ENCODE measurements at places on chromosomes 3 and 15.

DNA sequence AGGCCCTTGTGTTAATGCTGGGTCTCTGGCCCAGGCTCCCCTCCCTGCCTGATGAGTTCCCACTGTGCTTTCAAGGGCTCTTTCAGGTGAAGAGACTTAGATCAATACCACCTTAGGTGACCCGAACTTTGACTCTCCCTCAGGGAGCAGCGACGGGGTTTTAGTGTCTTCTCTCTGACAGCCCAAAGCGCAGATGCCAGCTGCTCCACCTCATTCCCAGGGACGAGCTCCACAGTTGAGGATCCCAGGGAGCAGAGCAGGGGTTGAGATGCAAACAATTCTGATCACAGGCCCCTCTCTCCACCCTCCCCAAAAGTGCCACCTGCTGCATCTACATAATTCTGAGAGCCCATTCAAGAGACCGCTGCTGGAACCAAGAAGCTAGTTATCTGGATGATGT is 265.1 kb downstream of the TJP1 start:
- DNase-seq, result no peak

- DNase-seq, result no peak
Observed at GRCh38 chr3:10857235-10857634, 41.2 kb downstream of the SLC6A11 start.

- DNase-seq, result no peak
Observed at GRCh38 chr15:34855893-34856292, 60.5 kb upstream of the ACTC1 start.

- DNase-seq, result no peak
Observed at GRCh38 chr3:71692139-71692538, 33.1 kb downstream of the EIF4E3 start.

GRCh38 chr15:97759363-97759762 is 201.1 kb upstream of the ARRDC4 start:
- DNase-seq, result no peak

GRCh38 chr3:124076235-124076634 is 84.3 kb upstream of the ROPN1 start:
- no peak for DNase-seq

DNA sequence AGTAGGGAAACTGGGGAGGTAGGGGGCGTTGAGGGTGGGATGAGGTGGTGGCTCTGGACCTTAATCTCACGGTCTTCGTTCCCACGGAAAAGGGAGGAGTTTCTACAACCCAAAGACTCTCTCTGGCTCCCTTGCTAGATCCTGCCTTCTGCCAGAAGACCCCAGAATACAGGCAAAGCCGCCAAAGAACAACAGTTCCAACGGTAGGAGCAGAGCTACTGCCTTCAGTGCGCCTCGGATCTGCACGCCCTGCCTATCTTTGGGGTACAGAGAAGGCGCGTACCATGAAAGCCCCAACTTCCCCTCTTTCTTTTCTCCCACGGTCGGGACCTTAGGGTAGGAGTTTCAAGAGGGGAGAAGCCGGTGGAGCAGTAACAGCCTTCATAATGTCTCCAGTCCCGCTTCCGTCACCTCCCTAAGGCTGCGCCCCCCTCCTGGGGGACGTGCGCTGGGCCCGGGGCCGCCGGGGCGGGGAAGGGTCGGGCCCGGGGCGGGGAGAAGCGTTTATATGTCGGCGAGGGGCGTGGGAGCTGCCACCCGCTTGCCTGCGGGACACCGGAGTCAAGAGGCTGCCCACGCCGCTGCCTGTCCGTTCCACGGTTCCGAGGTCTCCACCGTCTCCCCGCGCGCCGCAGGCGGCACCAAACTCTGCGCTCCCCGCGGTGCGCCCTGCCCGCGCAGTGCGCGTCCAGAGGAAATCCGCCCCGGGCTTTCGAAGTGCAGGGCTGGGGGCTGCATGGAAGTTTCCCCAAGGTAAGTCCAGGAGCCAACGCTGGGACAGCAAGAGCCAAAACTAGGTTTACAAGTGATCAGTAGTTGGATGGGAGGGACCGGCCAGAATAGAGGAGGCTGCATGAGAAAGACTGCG is at the start of gene COL6A6:
COL6A6 (plus strand) TSS at position 533 of the 868 bp plus-strand sequence. CDS start 43,188 bp downstream, outside the sequence.
- DNase-seq, result no peak

DNA sequence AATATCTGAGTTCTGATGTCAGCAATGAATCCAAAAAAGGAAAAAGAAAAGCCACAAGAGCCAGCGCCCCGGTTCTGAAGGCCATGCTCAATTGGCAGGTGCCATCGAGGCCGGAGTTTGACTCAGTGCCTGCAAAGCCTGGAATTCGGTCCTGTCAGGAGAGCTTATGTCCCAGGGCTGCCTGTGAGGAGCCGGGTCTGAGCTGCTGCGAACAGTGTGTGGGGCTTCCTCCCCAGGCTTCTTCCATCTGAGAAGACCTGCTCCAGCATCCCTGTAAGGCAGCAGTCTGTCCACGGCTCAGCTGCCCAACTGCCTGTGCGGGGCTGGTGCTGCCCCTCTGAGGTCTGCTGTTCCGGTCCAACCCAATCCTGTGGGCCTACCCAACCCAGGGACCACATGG is 46.1 kb downstream of the ROPN1B start:
- DNase-seq, result no peak

DNA sequence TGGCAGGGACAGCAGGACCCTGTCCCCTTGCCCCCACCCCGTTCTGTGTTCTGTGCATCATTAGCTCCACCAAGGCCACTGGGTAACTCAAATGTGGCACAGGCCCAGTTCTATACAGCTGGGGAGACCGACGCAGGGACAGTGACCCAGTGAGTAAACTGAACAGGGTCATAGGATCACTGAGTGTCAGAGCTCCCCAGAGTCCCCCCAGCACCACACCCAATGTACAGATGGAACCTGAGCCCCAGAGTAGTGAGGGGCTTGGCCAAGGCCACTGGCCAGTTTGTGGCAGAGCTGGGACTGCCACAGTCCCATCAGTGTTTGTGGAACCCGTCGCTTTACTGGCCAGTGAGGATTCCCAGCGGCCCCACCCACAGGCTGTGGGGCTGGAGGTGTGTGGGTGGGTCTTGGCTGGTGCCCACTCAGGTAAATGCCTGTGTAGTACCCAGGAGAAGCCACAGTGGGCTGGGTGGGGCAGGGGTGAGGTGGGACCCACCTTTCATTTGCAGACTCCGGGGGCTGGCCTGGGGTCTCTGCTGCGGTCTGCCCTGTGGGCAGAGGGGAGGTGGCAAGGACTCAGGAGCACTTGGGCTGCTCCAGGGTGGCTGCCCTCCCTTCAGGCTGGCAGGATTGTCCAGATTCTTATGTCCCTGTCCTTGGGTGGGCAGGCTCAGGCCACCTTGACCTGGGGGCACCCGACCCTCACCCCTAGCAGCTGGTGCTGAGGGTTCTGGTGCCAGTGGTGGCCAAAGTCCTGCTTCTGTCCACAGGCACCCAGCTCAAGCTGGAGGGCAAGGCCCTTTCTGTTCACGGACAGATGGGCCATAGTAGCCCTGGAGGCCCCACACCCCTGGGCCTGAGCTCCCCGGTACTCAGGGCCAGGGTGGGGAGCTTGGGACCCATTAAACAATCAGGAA is 11.6 kb upstream of the CLK3 start:
- DNase-seq, result no peak

GRCh38 chr3:71055257-71056001 is 528.1 kb downstream of the FOXP1 start:
- DNase-seq, result no peak

- DNase-seq, result no peak
Observed at GRCh38 chr15:22839046-22839695, 705 bp downstream of the NIPA2 start.

DNA sequence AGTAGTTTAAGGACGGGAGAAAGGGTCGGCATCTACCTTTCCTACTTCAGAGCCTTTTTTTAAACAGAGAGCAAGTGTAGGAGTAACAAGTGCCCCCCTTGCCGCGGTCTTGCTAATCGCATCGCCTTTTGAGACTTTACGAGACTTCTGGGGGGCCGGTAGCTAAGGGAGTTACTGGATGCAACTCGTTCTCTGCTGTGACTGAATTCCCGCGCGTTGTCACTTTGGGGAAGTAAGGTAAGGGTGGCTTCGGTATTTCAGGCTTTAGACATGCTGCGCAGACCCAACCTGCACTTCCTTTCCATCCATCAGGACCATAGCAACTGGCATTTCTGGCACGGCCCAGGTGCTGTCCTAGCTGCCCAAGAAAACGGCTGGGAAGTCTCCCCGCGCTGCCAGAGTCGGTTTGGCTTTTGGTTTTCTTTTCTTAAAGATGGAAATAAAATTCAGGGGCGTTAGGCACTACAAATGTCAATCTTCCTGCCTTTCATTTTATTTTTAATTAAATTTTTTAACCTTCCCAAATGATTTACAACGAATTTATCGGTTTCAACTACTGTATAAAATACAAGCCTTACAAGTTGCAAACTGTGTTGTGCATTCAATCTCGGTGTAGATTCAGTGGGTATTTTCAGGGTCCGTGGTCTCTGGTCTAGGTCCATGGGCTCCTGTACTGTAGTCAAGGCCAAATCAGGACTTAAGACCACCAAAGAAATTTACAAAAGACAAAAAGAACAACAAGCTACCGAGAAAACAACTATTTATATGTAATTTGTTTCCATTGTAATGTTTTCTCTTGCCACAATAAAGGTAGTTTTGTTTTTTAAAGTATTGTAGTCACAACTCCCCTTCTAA is 3.5 kb downstream of the MECOM start:
- DNase-seq, result no peak

DNA sequence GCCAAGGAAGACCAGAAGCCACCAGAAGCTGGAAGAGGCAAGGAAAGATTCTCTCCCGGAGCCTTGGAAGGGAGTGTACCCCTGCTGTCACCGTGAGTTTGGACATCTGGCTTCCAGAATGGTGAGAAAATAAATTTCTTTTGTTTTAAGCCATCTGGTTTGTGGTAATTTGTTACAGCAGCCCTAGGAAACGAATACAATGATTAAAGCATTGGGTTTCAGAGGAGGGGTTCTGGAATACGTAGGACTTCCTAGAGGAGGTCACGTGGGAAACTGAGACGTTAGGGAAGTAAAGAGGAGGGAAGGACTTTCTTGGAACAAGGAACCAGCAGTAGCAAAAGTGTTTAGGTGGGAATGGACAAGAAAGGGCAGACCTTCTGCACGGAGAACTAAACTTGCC is 377.7 kb downstream of the IL20RB start:
- no peak for DNase-seq

DNA sequence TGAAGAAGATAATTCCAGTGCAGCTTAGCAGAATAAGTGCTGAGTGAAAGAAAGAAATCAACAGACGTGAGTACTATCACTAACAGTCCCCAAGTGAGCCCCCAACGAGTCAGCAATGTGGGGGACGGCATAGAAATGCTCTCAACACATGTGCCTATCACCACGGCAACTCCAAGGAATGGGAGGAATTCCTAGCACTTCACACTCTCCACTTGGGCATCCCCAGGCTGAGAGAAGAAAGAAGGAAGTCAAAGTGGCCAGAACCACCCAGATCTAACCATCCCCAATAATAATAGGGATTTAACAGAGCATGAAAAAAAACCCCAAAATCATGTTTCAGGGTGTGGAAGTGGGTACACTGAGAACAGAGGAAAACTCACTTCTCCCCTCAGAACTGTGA is 29.3 kb upstream of the CPNE4 start:
- DNase-seq, result no peak

GRCh38 chr3:20245781-20246180 is 59.8 kb upstream of the SGO1 start:
- DNase-seq, result no peak

DNA sequence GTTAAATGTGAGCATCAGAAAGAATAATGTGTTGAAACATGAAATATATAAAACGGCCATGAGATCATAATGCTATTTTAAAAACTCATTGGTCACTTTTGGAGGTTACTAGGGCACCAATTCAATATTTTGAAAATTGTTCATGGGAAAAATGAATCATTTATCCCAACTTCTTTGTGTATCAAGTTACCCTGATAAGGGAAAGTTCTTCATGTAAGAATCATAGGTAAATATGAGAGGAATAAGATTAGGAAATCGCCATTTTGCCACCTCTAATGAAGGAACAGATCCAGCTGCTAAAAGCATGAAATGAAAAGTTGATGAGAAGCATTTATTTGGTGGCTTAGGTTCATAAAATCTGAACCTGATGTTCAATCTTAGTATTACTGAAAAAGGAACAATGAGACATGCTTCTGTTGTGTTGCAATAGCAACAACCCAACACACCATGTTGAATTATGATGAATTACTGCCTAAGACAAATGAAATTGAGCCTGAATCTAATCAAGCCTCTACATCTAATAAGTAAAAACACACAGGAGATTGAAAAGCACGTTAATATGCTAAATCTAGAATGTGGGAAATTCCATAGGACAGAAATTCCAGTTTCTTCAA is 32.5 kb downstream of the ABHD5 start:
- DNase-seq, result no peak

DNA sequence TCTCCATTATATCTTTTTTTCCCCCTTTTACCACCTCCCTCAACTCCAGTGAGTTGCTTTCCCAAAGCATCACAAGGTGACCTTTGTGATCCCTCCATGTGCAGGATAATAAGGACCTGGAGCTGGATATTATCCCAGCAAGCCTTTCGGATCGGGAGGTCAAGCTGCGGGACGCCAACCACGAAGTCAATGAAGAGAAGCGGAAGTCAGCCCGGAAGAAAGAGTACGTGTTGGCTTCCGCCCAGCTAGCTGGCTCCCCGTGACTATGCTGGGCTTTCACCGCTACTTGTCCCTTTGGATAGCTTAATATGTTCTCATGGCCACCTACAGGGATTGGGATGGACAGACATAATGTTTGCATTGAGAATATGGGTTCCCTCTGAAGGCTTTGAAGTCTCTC is 273.7 kb upstream of the UMPS start:
- no peak for DNase-seq

DNA sequence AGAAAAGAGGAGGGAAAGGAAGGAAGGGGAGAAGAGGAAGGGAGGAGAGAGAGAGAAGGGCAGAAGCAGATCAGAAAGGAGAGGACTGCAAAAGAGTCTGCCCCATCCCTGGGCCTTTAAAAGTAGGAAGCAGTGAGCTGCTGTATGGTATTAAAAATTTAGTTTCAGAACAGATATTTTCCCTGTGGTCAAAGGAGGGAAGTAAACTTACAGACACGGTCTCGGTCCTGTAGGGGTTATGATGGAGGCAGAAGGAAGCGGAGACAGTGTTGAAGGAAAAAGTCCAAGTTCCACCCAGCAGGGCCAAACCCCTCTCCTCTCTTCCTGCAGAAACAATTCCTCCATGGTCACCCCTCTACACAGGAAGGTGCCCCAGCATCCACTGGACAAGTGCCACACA is 122.0 kb upstream of the PROK2 start:
- no peak for DNase-seq

- no peak for DNase-seq
Observed at GRCh38 chr3:37031096-37031682, 37.9 kb downstream of the MLH1 start.

DNA sequence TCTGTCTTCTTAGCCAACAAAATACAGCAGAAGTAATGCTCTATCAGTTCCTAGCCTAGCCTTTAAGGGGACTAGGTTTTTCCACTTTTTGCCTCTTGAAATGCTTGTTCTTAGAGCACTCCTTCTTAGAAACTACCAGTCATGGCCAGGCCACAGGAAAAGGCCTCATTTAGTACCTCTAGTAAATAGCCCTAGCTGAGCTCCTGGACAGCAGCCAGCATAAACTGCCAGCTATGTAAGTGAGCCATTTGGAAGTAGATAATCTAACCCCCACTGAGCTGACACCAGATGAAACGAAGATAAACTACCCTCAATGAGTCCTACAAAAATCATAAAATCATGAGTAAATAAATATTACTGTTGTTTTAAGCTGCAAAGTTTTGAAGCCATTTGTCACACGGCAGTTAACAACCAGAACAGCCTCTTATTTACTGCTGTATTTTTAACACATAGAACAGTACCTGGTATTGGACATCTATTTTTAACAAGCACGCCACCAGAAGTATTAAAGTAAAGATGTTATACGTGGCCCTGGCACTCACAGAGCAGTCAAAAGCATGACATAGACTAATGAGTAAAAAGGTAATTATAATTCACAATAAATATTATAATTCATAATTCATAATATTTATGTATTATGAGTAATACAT is 12.0 kb downstream of the TBC1D5 start:
- no peak for DNase-seq

Data from stimulated activated CD8-positive, alpha-beta memory T cell treated with anti-CD3 and anti-CD28 coated beads, Interleukin-2, amount 100 ng/mL, for 1 hour (primary cell).